ENCODE measurements at places on chromosomes 5 and 9.
A peak's percentile ranks its signal among the peaks of the same experiment; 100 is the strongest.

DNA sequence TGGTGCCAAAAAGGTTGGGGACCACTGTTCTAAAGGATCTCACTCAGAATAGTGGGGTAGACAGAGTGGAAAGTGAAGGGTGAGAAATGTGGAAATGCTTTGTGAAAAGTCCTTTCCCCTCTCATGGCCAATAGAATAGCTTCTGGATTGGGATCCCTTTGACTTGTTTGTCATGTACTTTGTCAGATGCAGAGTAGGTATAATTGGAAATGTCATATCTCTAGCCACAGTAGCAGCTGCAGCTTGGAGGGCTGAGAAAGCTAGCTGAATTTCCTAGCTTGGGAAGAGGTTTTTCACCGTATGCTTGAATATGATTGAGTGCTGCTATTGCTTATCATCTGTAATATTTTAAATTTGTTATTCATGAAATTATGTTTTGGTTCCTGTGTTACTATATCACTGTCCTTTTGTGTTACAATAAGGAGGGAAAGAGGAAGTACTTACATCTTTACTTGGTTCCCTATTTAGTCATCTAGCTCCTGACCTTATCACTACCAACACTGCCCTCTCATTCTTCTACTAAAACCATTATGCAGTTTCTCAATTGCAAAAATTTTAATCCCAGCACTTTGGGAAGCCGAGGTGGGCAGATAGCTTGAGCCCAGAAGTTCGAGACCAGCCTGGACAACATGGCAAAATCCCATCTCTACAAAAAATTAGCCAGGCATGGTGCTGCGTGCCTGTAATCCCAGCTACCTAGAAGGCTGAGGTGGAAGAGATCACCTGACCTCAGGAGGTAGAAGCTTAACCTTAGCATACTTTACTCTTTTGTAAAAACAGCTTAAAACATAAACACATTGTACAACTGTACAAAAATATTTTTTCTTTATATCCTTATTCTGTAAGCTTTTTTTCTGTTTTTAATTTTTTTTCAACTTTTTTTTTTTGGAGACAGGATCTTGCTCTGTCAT is 12.4 kb downstream of the SLC30A5 start:
- no peak for DNase-seq

GRCh38 chr5:130050585-130050984 is 146.3 kb downstream of the CHSY3 start:
- no peak for DNase-seq

DNA sequence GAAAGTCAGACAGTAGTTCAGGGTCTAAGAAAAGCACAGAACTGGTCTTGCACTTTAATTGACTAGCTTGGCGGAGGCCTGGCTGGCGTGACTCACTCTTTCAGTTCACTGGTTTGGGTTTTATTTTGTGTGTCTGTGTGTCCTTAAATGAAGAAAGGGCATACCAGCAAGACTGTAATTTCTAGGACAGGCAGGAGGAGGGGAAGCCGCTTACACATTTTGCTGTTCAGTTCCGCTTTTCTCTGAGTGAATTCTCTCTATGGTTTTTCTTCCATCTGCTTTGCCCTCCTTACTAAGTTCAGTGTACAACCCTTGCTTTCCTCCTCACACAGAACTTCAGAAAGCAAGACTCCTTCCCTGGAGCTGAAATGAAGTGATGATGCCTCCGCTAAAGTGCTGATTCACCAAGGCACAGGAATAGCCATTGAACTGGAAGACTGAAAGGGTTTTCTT is 150.8 kb downstream of the MEF2C start:
- DNase-seq = peak; percentile 36

- no peak for DNase-seq
Measured at GRCh38 chr5:59591162-59591561, 302.4 kb downstream of the PDE4D start.

DNA sequence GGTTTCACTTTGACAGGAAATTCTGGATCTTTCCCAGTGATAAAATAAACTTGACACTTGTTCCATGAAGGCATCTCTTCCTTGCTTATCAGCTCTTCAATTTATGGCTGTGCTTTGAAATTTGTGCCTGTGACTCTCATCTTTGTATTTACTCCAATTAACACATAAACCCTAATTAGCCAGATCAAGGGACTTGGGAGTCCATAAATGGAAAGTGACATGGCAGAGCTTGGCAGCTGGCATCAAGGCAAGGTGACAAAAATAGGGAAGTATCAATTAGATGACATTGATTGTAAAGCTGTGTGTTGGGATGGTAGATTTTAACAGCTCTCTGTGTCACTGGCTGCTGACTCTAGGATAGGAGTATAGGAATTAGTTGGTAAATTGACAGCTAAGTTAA is 133.9 kb downstream of the PBX3 start:
- no peak for DNase-seq
